Thymus (tissue), 14 donors: ENCODE measurements at places on chromosomes 2 and 18. TPM values are rescaled to one million over a fixed set of nuclear protein-coding genes. Genes with fewer than 3 reads are reported as not detected.

- no peak overlapping the region for H3K4me3 ChIP-seq
- DNase-seq: no peak
- peaks cover 2% of the 10 kb centered on the region for H3K4me1 ChIP-seq
- peaks cover 3% of the 10 kb centered on the region for H3K27me3 ChIP-seq
- no peaks in the 10 kb centered on the region for H3K36me3 ChIP-seq
- H3K27ac ChIP-seq: no peak overlapping the region
Observed at GRCh38 chr2:85062565-85062964, 70.6 kb upstream of the TCF7L1 start.

GRCh38 chr18:8242151-8242696 is 367.0 kb upstream of the RAB12 start:
- no peaks in the 10 kb centered on the region for H3K36me3 ChIP-seq
- no peaks in the 10 kb centered on the region for H3K4me1 ChIP-seq
- no peak overlapping the region for H3K27ac ChIP-seq

DNA sequence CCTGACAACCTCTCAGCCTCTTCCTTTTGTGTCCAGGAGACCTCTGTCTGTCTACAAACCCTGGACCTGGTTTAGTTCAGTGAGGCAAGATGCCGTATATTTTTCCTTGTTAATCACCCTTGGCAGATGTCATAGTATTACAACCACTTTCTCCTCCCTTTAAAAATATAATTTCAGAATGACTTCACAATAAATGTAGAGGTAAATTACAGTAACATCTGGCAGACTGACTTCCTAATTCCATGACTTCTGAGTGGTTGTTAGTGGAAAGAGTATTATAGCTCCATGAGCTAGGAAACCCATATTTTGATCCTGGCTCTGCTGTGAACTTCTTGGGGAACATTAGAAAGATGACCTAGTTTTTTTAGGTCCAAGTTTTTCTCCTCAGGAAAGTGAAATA is 39.5 kb downstream of the SPATS2L start:
- no peak overlapping the region for H3K4me3 ChIP-seq
- no peaks in the 10 kb centered on the region for H3K36me3 ChIP-seq
- no peak for DNase-seq
- no peaks in the 10 kb centered on the region for H3K4me1 ChIP-seq
- no peaks in the 10 kb centered on the region for H3K27me3 ChIP-seq

GRCh38 chr2:3649581-3649980 is 8.4 kb upstream of the ALLC start:
- H3K4me3 ChIP-seq: no peak overlapping the region
- no peaks in the 10 kb centered on the region for H3K27me3 ChIP-seq
- H3K27ac ChIP-seq: no peak overlapping the region
- H3K4me1 ChIP-seq: peaks cover 30% of the 10 kb centered on the region
- no peaks in the 10 kb centered on the region for H3K36me3 ChIP-seq

- no peaks in the 10 kb centered on the region for H3K36me3 ChIP-seq
- H3K4me3 ChIP-seq: no peak overlapping the region
- no peak overlapping the region for H3K27ac ChIP-seq
- no peaks in the 10 kb centered on the region for H3K27me3 ChIP-seq
Observed at GRCh38 chr18:35888329-35888728, 84.2 kb upstream of the RMP24 start.

DNA sequence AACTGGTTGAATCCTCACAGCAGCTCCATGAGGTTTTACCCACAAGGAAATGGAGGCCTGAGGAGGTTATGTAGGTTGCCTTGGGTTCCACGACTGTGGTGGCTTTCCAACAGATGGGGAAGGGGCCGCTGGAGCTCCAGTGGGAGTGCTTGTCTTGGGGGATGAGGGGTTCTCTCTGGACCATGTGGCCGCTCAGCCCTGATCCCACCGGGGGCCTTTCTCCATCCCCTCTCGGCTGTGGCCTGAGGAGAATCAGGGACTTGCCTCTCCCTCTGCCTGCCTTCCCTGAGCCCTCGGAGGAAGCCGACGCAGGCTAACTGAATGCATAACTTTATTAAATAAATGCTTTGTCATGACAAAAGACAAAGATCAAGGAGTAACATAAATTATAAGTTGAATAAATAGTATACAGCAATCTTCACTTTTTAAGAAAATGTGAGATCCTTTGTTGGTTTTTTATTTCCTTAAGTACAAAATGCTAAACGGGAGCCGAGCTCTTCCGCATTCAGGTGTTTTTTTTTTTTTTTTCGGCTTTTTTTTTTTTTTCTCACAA is 23.5 kb downstream of the IGFBP5 start:
- no peaks in the 10 kb centered on the region for H3K4me1 ChIP-seq
- H3K27ac ChIP-seq: no peak overlapping the region
- H3K27me3 ChIP-seq: peaks cover 25% of the 10 kb centered on the region

DNA sequence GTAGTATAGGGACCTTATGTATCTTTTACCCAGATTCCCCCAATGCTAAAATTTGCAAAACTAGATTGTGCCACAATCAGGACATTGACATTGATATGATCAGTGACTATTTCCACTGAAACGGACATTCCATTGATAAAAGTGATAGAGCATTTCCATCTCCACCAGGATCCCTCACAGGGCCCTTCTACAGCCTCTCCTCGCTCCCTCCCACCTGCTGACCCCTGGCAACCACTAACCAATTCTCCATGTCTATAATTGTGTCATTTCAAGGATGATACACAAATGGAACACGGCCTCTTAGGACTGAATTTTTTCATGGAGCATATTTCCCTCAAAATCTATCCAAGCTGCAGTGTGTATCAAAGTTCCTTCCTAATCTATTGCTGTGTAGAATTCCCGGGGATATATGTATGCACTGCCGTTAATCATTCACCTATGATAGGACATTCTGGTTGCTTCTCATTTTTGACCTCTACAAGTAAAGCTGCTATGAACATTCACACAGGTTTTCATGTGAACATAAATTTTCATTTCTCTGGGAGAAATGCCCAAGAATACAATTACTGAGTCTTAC is 67.3 kb downstream of the UXS1 start:
- H3K36me3 ChIP-seq: peaks cover 30% of the 10 kb centered on the region
- peaks cover 4% of the 10 kb centered on the region for H3K4me1 ChIP-seq
- no peaks in the 10 kb centered on the region for H3K27me3 ChIP-seq
- no peak overlapping the region for H3K27ac ChIP-seq

GRCh38 chr2:98704499-98705332 is 26.2 kb downstream of the MGAT4A start:
- H3K27ac ChIP-seq: no peak overlapping the region
- H3K27me3 ChIP-seq: no peaks in the 10 kb centered on the region
- no peak for DNase-seq
- H3K36me3 ChIP-seq: peaks cover 7% of the 10 kb centered on the region
- H3K4me1 ChIP-seq: peaks cover 19% of the 10 kb centered on the region

DNA sequence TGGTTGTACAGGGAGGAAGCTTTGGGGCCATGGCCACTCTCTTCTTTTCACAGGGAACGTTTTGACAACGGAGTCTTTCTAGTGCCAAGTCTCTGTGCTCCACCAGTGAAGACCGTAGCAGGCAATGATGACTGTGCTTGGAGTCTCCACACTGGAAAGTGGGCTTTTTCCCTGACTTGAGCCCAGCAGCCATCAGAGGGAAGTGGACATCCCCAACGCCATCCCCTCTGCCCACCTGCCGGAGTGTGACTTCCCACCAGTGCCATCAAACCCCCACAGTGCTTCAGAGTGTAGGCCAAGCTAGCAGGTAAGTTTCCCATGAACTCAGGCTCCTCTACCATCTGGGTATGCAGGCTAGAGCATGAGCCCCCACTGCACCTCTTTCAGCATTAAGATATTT is 78.7 kb downstream of the APOB start:
- H3K27ac ChIP-seq: no peak overlapping the region
- H3K4me1 ChIP-seq: no peaks in the 10 kb centered on the region
- H3K4me3 ChIP-seq: no peak overlapping the region

GRCh38 chr18:69981948-69982347 is 34.3 kb upstream of the CD226 start:
- H3K4me3 ChIP-seq: no peak overlapping the region
- no peaks in the 10 kb centered on the region for H3K4me1 ChIP-seq
- no peak overlapping the region for H3K27ac ChIP-seq
- H3K27me3 ChIP-seq: no peaks in the 10 kb centered on the region

DNA sequence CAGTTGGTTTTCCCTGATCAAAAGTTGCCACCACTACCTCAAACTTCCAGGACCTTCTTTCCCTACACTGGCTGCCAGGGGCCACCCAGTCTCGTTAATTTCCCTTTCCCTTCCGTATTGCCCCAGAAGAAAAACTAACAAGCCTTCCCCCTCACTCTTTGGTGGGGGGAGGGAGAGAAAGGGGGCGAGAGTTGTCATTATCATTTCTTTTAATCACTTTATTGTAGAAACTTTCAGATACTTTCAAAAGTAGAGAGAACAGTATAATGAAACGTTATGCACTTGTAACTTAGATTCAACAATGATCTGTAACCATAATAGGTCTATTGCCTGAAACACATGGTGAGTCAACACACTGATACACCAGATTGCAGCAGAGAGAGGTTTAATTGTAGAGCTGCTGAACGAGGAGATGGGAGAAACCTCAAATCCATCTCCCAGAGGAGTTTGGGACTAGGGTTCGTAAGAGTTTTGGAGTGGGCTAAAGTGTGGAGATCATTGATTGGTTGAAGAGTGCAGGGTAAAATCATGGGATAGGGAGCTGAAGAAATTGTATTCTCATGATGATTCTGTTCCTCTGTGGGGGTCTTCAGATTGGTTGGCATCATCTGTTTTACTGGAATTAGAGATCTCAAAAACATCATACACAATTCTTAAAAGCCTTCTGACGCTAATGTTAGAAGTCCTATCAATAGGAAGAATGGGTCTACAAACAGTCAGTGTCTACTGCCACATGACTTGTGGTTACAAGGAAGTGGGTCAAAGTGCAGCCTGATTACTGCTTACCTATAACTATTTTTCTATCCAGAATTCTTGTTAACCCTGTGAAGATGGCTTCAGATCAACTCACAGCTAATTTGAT is 2.6 kb upstream of the RNF149 start:
- peak overlapping the region; percentile 71 for H3K27ac ChIP-seq
- H3K4me3 ChIP-seq: no peak overlapping the region
- H3K27me3 ChIP-seq: no peaks in the 10 kb centered on the region
- peak; percentile 61 for DNase-seq
- H3K36me3 ChIP-seq: no peaks in the 10 kb centered on the region
- H3K4me1 ChIP-seq: peaks cover 28% of the 10 kb centered on the region

- no peaks in the 10 kb centered on the region for H3K27me3 ChIP-seq
- no peak overlapping the region for H3K4me3 ChIP-seq
- no peaks in the 10 kb centered on the region for H3K36me3 ChIP-seq
- no peaks in the 10 kb centered on the region for H3K4me1 ChIP-seq
- no peak overlapping the region for H3K27ac ChIP-seq
Observed at GRCh38 chr2:105678346-105678745, 66.4 kb upstream of the NCK2 start.

GRCh38 chr2:207498427-207498826 is 31.3 kb upstream of the CREB1 start:
- H3K27me3 ChIP-seq: no peaks in the 10 kb centered on the region
- no peak for DNase-seq
- no peaks in the 10 kb centered on the region for H3K36me3 ChIP-seq
- no peak overlapping the region for H3K4me3 ChIP-seq
- H3K4me1 ChIP-seq: no peaks in the 10 kb centered on the region
- no peak overlapping the region for H3K27ac ChIP-seq

GRCh38 chr18:79069717-79070151 is 540 bp downstream of the ATP9B start:
- peak overlapping the region; percentile 87 for H3K27ac ChIP-seq
- peaks cover 4% of the 10 kb centered on the region for H3K4me1 ChIP-seq
- H3K36me3 ChIP-seq: peaks cover 2% of the 10 kb centered on the region
- peak overlapping the region; percentile 70 for H3K4me3 ChIP-seq
- peak; percentile 33 for DNase-seq

DNA sequence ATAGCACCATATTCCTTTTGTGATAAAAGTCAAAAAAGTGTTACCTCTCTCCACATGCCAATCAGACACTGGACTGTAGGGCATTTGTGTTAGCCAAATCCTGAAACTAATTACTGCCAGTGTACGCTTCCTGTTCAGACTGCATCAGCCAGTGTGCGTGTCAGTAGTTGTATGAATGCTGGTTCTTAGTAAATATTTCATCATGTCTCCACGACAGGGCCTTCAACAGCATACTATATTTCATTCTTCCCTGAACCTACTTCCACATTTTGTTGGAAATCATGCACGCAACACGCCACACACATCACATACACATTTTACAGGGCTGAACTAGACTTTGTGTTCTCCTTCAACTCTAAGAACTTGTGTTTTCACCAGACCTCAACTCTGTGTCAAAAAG is 77.5 kb downstream of the EPB41L3 start:
- no peak for DNase-seq
- no peaks in the 10 kb centered on the region for H3K36me3 ChIP-seq
- H3K27me3 ChIP-seq: no peaks in the 10 kb centered on the region
- no peaks in the 10 kb centered on the region for H3K4me1 ChIP-seq
- H3K4me3 ChIP-seq: no peak overlapping the region

- no peaks in the 10 kb centered on the region for H3K36me3 ChIP-seq
- no peak for DNase-seq
- H3K27me3 ChIP-seq: no peaks in the 10 kb centered on the region
- no peak overlapping the region for H3K27ac ChIP-seq
- no peaks in the 10 kb centered on the region for H3K4me1 ChIP-seq
- H3K4me3 ChIP-seq: no peak overlapping the region
Observed at GRCh38 chr2:95296011-95296410, 1.1 kb upstream of the KCNIP3 start.

GRCh38 chr2:183575481-183575880 is 451.2 kb downstream of the NUP35 start:
- H3K4me3 ChIP-seq: no peak overlapping the region
- H3K27ac ChIP-seq: no peak overlapping the region
- H3K27me3 ChIP-seq: no peaks in the 10 kb centered on the region
- DNase-seq: no peak
- no peaks in the 10 kb centered on the region for H3K36me3 ChIP-seq

DNA sequence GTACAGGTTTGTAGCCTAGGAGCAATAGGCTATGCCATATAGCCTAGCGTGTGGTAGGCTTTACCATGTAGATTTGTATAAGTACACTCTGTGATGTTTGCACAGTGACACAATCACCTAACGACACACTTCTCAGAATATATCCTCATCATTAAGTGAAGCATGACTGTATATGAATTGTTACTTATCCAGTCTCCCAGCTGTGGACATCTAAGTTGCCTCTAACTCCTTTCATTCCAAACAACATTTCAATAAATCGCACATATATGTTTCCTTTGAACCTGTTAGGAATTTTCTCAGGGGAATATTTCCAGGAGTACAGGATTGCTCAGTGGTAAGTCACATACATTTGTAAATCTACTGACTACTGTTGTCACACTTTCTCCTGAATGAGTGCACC is 90.0 kb downstream of the ARHGAP15 start:
- H3K4me3 ChIP-seq: no peak overlapping the region
- H3K27me3 ChIP-seq: no peaks in the 10 kb centered on the region
- no peaks in the 10 kb centered on the region for H3K4me1 ChIP-seq

The GULP1 gene
- total RNA-seq: 4.8 TPM

The RTP5 gene
- total RNA-seq: 0.66 TPM

The FBLN7 gene
- total RNA-seq: 6.0 TPM

The STPG4 gene
- total RNA-seq: 0.14 TPM

The GALNT14 gene
- 1.3 TPM for total RNA-seq

The FSHR gene
- total RNA-seq: not detected

The COL4A3 gene
- 0.94 TPM for total RNA-seq

The SCTR gene
- total RNA-seq: 0.24 TPM

The CROCC2 gene
- total RNA-seq: not detected

The STON1 gene
- 1.8 TPM for total RNA-seq

The MEIS1 gene
- 9.8 TPM for total RNA-seq
